ENCODE measurements at places on chromosomes 3 and 15.

GRCh38 chr3:132038198-132038825 is 3.5 kb upstream of the CPNE4 start:
- DNase-seq: no peak

DNA sequence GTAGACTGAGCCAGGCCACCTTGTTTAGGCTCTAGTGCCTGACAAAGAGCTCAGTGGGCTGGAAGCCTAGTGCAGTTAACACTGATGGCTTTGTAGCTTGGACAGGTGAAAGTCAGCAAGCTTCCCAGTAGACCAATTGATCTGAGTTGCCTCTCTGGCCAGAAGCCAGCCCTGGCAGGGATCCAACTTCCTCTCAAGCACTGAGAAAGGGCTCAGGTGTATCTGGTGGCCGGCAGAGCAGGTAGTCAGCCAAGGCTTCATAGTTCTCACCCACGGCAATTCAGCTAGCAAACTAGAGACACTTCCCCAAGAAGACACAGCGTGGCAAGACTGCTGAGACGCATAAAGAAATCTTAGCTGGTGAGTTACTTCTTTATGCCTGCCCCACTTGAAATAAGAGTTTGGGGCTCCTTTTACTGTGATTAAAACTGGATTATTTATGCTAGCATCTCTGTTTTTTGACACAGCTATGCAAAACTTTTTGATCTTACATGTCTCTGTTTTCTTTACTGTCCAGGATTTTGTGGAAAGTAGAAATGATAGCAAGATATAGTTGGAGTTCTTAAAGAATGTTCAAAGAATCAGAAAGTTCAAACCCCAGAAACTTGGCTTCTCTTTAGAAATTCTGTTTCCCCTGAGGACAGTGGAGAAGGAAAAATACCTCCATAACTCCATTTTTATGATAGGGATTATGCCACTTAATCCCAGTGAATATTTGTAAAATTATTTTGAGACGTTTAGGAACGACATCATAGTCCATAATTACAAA is 8.4 kb upstream of the CA12 start:
- DNase-seq: no peak

DNA sequence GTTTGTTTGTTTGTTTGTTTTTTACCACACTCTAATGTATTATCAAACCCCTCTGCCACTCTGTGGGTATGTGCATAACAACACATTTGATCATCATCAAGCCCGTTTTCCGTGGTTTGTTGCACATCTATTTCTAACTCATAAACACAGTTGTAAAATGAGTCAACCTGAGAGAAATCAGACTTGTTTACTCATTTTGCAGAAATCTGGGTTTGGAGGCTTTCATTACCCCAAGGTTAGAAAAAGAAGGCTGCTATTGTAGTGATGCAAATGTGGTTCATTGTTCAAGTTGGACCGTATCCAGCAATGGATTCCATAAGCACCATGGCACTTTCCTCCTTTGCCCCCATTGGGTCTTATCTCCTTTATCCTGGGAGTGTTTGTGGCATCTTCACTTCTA is 353.2 kb upstream of the SOX2 start:
- no peak for DNase-seq

- no peak for DNase-seq
Measured at GRCh38 chr15:75233504-75234190, 24.5 kb upstream of the GOLGA6C start.

DNA sequence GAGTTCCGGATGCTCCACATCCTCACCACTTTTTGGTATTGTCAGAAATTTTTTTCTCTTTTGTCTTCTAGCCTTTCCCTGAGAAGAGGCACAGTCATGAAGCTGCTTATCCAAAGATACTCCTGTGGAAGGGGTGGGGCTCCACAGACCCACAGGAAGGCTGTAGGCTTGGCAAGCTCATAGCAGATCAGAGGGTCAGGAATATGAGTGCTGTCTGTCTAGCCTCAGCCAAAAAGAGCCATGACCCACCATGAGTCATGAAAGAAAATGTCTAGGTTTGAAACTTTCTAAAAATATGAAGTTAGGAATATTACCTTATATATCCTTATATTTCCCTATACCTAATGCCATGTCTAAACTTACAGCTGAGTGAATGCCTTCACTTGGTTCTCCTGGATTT is 118.2 kb upstream of the THBS1 start:
- DNase-seq: no peak

DNA sequence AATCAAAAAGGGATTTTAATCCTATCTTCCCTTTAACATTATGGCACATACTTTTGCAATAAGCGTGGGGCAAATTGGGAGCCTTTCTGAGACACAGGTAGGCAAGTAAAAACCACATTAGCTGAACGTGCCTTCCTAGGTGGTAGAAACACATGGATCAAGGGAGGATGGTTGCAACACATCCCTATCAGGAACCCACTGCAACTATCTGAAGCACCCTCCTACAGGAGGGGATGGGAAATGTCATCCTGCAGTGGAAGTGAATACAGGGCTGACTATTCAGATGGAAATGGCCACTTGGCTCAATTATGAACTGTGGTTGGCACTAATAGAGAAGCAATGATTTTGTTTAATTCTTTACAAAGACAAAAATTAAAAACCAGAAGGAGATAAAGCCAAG is 826.3 kb downstream of the FHIT start:
- DNase-seq: no peak

DNA sequence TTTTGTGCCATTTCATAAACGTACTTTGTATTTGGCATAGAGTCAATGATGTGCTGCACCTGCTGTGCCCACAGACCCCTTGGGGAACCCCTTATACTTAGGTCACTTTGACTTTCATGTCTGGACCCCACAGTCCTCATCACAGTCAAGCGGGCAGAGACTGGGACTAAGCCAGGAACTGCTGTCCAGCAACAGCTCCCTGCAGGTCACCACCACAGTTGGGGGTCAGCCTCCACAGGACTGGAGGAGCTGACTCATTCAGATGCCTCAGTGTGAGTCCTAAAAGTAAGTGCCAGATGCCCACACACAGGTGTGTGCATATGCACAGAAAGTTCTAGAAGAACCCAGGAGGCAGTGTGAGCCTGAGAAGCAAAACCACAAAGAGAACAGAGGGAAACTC is 339.8 kb downstream of the GABRB3 start:
- no peak for DNase-seq

GRCh38 chr3:72798552-72799195 is 49.6 kb downstream of the SHQ1 start:
- DNase-seq: no peak

- no peak for DNase-seq
Measured at GRCh38 chr3:115758076-115758763, 134.9 kb downstream of the GAP43 start.

GRCh38 chr3:7585052-7585451 is 724.1 kb downstream of the GRM7 start:
- no peak for DNase-seq

- DNase-seq: no peak
Measured at GRCh38 chr15:48049736-48050135, 71.1 kb upstream of the SLC24A5 start.

DNA sequence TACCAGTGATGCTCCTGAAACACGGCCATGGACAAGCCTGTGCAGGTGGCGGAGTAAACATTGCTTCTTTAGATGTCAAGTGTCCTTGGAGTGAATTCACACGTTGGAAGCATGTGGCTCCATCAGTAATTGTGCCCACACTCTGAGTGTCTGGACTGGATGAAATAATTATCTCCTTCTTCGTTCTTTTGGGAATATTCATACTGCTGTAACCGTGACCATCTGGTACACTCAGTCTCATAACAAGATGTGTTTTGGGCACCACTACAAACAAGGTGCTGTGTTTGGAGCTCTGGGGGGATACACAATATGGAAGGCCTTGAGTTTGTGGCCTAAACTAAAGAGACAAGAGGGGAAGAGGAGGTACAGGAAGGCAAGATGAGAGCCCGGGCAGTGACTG is 165.6 kb downstream of the APBA2 start:
- DNase-seq: no peak

- DNase-seq: no peak
Measured at GRCh38 chr3:142853270-142854168, 35.4 kb downstream of the PCOLCE2 start.

DNA sequence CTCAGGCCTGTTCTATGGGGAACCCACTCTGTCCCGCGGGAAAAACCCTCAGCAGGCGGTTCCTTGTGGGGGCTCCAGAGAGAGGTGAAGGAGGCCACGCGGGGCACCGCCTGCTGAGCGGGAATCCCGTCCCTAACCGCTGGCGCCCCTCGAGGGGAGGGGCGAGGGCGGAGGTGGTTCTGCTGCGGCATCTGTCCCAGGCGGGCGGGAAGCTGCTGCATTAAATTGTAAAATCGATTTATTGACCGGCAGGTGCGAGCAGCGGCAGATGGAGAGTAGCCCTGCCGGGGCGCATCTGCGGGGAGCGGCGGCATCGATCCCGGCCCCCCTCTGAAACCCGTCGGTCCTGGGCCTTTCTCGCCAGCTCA is 3.7 kb upstream of the DLL4 start:
- no peak for DNase-seq

DNA sequence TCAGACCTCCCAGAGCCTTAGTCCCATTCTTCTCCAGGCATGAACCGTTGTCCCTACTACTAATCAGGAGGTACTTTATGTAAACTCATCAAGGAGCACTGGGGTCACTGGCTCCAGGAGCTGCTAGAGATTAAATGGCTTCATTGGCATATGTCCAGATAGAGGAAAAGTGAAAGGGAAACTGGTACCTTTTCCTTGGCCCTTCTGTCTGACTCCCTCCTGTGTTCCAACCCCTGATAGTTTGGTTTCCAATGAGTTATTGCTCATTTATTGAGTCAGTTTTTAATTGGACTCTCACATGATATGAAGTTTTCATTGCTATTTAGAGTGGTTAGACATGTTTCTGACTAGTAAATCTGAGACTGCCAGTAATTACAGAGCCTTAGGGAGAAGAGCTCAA is 130.5 kb upstream of the BFSP2 start:
- DNase-seq: no peak

- DNase-seq: no peak
Measured at GRCh38 chr3:123055352-123055751, 11.5 kb upstream of the PDIA5 start.

DNA sequence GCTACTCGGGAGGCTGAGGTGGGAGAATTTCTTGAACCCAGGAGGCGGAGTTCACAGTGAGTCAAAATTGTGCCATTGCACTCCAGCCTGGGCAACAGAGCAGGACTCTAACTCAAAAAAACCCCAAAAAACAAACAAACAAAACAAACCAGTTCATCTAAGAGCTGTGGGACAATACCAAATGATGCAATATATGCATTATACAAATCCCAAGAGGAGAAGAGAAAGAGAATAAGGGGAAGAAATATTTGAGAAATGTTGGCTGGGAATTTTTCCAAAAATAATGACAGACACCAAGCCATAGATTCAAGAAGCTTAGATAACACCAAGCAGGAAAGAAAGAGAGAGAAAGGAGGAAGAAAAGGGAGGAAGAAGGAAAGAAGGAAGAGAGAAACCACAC is 82.5 kb downstream of the KLF13 start:
- DNase-seq: no peak

- no peak for DNase-seq
Measured at GRCh38 chr3:149441642-149442041, 32.9 kb upstream of the TM4SF4 start.

- DNase-seq: no peak
Measured at GRCh38 chr3:156474560-156475389, 80.1 kb downstream of the SSR3 start.

- DNase-seq: no peak
Measured at GRCh38 chr3:182235504-182235903, 523.8 kb downstream of the SOX2 start.

GRCh38 chr15:74954515-74954914 is 2.1 kb downstream of the RPP25 start:
- DNase-seq: no peak

- no peak for DNase-seq
Measured at GRCh38 chr3:74529145-74529544, 85.3 kb downstream of the CNTN3 start.

DNA sequence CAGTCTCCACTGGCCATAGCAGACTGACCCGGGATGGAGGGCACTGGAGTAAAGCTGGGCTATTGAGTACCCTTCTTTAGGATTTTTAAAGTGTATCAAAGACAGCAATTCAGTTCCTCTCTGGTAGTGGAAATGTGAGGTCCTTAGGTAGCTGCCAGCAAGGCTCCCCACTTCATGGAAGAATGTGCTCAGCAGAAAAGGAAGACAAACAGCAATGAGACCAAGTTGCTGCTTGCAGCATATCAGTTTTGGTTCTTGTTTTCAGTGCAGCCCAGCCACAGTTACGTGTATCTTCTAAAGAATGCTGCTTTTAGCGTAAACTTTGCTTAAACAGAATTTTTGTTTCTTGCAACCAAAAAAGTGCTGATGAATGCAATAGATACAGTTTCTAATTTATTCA is 374.0 kb upstream of the CBLB start:
- no peak for DNase-seq

GRCh38 chr15:79311901-79312553 is 1.1 kb downstream of the TMED3 start:
- DNase-seq: no peak

DNA sequence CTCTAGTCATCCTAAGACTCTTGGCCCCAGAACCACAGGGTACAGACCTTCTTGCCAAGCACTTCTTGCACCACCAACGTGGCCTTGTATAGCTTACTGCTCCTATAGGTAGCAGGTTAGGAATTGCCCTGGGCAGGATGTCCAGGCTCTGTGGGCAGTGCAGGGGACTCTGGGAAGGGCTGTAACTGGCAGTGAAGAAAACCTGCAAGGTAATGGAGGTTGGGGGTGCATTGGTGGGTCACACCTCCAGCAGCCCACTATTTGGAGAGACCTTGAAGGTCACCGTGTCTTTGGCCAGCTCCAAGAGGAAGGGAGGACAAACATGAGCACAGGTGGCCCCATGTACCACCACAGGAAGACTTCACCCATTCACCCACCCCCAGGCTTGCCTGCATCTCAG is 21.3 kb upstream of the XYLB start:
- DNase-seq: no peak

DNA sequence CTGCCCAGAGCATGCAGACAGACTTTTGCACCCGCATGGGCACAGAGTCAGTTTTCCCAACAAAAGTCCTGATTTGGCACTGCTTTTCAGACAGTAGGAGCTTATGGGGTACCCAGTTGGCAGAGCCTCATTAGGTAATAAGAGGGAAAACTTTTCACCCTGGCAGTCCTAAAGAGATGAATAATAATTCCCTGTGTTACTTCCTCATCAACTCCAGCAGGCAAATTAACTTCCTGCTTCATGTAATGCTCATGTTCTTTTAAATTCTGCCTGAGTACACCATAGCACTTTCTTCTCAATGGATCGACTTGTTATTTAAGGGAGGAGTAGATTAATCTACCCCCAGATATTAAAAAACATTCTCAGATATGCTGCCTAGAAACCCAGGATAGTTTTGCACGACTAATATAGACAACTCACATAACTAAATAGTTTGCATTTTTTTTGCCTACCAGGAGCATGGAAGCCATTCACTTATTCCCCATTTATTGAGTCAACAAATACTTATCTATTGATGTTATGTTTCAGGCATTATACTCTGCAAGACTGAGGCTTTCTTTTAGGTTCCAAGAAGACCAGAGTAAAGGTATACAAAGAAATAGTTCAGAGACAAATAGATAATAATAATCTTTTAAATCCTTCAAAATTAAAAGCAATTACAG is 214.5 kb downstream of the KCNMB2 start:
- DNase-seq: no peak

Measured in CD4-positive, alpha-beta T cell treated with Interleukin-17A for 1 hour (primary cell).